Stimulated activated CD4-positive, alpha-beta T cell treated with anti-CD3 and anti-CD28 coated beads, Interleukin-1b, Interleukin-23, amount 100 ng/mL, for 1 hour (primary cell): ENCODE measurements at places on chromosomes 5 and 9.

- no peak for DNase-seq
Observed at GRCh38 chr9:127273326-127273725, 8.8 kb downstream of the GARNL3 start.

- no peak for DNase-seq
Observed at GRCh38 chr9:114287763-114288192, 35.1 kb upstream of the ORM1 start.

GRCh38 chr5:14172149-14172795, 29.1 kb downstream of the TRIO start:
- no peak for DNase-seq

DNA sequence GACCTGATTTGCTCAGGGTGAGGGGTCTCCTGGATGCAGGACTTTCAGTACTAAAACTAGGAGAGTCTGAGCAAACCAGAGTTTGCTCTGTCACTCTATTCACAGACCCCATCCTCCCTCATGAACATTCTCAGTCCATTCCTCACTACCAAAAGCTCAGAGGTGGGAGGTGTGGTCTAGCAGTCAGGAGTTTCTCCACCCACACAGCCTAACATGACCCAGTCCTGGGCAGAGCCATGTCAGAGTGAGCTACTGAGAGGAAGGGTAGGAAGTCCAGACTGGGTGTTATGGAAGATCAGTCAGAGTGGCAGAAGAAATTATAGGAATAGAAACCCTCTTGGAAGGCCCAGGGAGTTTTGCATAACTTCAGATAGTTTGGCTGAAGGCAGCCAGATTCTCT, 113.3 kb upstream of the GRAMD2B start:
- no peak for DNase-seq

GRCh38 chr5:135161221-135161620, 127.2 kb upstream of the PITX1 start:
- DNase-seq: no peak

GRCh38 chr9:120755044-120755443, 38.2 kb downstream of the FBXW2 start:
- no peak for DNase-seq

- DNase-seq: no peak
Observed at GRCh38 chr5:173970878-173971650, 17.9 kb upstream of the C5orf47 start.

DNA sequence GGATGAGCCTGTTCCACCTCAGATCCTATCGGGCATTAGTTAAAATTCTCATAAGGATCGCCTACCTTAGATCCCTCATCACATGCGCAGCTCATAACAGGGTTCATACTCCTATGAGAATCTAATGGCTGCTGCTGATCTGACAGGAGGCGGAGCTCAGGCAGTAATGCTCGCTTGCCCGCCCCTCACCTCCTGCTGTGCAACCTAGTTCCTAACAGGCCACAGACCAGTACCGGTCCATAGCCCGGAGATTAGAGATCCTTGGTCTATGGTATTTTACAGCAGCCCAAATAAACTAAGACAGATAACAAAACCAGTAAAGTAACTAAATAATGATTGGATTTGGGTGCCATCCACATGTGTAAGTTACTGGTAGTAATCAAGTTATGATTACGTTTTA, 17.5 kb downstream of the GOLPH3 start:
- DNase-seq: no peak

DNA sequence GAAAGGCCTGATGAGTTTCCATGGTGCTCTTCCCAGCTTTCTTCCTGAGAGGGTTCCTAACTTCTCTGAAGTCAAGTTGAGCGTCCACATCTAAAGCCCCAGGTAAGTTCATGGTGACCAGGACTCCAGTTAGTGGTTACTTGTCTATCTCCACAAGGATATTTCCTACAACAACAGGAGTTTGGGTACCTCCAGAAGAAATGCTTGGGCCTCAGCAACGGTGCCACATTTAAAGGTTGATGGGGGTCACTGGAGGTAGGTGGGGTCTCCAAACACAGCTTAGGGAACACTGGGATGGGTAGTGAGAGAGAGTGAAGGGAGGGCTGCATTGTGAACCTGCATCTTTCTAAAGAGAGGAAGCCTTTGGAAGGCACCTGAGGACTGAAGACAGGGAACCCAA, 123.4 kb downstream of the BOD1 start:
- no peak for DNase-seq

- DNase-seq: no peak
Observed at GRCh38 chr5:175470781-175471180, 7.6 kb upstream of the SFXN1 start.

- no peak for DNase-seq
Observed at GRCh38 chr5:159514229-159514810, 184.0 kb upstream of the IL12B start.

DNA sequence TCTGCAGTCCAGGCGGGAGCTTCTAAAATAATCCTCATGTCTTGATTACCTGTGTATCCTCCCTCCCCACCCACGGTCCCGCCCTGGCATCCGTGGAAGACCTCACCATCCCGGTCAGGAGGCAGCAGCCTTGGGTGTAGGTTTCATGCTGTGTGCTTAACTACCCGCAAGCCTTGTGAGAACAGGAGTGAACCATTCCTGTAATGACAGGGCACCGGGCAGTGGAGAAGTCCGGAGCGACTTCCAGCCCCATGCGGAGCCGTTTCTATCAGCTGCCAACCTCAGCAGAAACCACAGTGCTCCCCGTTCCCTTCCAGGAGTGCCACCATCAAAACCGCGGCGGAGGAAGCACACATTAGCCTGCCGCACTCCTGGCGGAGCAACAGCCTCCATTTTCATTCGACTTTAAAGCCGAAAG, 123.5 kb upstream of the LMX1B start:
- DNase-seq: no peak

DNA sequence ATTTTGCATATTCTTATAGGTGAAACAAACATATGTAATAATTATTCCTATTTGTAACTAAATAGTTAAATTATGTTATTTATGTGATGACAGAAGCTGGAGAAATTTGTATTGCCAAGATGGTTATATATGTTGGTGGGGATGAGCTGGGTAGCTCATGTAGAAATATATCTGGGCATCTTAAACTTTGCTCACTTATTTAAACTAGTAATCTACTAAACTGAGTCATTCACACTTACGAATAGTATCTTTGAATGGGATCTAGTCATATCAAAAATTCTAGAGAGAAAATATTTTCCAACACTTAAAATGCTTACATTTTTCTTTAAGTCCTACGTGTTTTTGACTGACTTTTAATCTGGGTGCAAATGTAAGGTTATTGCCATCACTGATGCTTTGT, 44.6 kb upstream of the EIF4EBP3 start:
- DNase-seq: no peak
